Stimulated activated CD4-positive, alpha-beta T cell treated with anti-CD3 and anti-CD28 coated beads, Interleukin-15, amount 100 ng/mL, for 1 hour (primary cell): ENCODE measurements at places on chromosomes 6 and 20.
A peak's percentile ranks its signal among the peaks of the same experiment; 100 is the strongest.

GRCh38 chr6:10529231-10529801 lies 8.2 kb downstream of the GCNT2 start:
- DNase-seq: no peak

- no peak for DNase-seq
Observed at GRCh38 chr6:43827898-43828297, 57.9 kb downstream of the VEGFA start.

DNA sequence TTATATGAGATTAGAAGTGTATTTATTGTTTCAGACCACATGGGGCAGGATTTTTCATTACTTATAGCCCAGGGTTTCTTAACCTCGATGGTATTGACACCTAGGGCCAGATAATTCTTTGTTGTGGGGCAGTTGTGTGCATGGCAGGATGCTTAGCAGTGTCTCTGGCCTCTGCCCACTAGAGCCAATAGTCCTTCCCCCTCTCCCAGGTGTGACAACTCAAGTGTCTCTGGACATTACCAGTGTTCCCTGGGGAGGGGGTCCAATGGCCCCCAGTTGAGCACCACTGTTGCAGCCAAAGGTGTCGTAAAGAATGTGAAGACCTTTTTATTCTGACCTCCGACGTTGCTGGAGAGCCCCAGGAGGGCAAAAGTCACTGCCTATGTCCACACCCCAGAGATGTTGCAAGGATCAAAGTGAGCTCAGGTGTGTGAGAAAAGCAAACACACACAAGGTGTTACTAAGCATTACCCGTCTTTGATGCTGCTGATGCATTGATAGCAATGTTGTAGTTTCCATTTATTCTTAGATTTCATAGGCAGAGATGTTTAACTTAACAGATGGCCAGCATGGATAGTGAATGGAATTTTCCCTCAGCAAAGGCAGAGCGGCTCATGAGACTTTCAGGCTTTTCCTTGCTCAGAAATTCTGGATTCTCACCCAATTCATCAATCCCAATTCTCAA lies 22.2 kb downstream of the BANF2 start:
- DNase-seq: no peak

DNA sequence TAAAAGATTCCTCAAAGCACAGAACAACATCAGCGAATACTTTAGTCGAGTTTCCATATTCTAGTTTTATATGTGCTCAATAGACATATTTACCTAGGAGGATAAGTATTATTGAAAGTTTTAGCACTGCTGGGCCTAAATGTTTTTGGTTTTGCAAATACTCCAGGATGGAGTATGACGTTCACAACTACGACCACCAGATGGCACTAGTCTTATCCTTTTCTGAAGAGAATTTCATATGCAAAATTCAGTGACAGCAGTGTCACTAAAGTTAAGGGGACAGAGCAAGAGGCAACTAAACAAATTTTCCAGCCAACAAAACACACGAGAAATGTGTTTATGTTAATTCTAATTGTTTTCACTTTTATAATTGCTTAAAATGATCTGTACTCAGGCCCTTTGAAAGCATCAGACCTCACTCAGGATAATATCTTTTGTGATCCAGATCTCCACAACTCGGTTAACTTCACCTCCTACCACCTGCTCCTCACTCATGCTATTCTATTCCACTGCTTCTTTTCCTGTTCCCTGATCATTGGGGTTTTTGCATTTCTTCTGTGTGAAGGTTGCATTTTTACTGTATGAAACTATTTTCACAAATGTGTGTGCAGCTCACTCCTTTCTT lies 220.8 kb downstream of the TRDN start:
- DNase-seq: no peak

GRCh38 chr20:17427638-17428037 lies 103.5 kb downstream of the BFSP1 start:
- DNase-seq: no peak

DNA sequence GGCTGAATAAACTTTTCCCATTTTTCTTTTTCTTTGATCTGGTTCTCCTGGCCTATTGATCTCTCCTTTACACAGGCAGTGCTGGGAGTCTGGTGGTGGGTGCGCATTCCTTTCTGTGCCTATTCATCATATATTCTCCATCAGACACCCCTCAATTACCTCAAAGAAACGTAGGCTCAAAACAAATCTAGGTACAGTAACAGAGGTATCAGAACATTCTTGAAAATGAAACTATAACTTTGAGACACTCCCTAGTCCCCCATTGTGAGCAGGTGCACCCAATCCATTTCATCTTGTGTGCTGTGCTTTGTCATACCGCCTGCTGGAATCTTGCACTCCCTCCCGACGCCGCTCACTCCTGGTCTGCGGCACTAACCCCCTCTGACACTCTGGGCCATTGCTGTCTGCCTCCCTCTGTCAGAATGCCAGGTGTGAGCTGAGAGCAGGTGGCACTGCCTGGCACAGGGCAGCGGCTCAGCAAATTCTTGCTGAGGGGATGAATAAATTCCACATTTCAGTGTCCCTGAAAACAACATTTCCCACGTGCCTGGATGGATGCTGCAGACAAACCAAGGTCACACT lies 303.4 kb upstream of the EXOC2 start:
- DNase-seq: no peak

GRCh38 chr6:168393126-168393870 lies 47.7 kb upstream of the SMOC2 start:
- no peak for DNase-seq

- DNase-seq: no peak
Observed at GRCh38 chr6:39941138-39941537, 6.9 kb upstream of the MOCS1 start.

- no peak for DNase-seq
Observed at GRCh38 chr20:51899674-51900073, 97.4 kb upstream of the SALL4 start.

DNA sequence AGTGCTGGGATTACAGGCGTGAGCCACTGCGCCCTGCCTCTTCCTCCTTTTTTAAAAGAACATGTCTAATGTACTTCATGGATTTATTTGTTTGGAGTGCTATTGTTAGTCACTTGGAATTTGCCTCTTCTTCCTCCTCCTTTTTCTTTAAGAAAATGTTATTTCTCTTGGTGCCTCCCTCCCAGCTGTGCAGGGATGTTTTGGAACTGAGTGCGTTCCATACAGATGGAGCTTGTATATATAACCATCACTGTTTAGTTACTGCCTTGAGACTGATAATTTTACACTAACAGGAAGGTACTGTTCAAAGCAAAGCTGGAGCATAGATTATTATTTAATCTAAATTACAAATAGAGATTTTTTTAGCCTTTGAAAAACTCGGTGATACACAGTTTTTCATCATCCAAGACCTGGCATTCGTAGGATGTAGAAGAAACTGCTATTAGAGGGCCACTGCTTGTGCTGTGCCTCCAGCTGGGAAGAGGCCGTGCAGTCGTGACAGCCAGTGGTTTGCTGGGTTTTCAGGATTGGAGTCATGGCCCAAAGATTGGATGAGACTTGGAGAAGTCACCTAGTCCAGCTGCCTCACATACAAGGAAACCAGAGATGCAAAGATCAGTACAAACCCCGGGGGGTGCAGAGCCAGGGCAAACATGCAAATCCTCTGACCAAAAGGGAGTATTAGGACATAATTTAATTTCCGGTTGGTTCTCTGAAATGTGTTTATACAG lies 123.1 kb downstream of the PLEKHG1 start:
- DNase-seq: no peak

- peak; percentile 21 for DNase-seq
Observed at GRCh38 chr6:97186416-97186999, 96.5 kb downstream of the MMS22L start.

DNA sequence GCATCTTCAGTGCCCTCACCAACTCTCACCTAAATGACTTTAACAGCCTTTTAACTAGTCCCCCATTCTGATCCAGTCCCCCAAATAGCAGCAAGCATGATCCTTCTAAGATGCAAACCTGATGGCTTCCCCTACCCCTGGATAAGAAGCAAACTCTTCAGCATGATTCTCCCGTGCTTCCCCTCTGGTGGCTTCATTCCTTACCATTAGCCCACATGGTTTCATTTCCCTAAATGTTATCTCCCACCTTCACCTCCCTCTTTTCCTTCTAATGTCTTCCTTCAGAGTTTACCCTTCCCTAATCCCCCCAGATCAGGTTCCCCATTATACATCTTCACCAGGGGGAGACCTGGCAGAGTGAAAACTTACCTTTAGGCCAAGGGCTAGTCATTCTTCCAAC lies 4.0 kb upstream of the RAB5IF start:
- DNase-seq: no peak

- no peak for DNase-seq
Observed at GRCh38 chr6:122347280-122347679, 52.2 kb upstream of the HSF2 start.

DNA sequence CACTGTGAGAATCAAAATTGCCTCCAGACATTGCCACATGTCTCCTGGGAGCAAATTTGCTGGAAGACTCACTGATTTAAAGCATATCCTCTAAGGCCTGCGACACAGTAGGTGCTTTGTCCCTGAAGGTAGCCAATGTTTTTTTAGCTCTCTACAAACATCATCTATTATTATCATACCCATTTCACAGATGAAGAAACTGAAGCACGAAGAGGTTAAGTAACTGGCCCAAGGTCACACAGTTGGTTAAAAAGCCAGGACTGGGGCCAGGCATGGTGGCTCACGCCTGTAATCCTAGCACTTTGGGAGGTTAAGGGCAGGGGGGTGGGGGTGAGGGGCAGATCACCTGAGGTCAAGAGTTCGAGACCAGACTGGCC lies 12.4 kb downstream of the SLC13A3 start:
- no peak for DNase-seq

DNA sequence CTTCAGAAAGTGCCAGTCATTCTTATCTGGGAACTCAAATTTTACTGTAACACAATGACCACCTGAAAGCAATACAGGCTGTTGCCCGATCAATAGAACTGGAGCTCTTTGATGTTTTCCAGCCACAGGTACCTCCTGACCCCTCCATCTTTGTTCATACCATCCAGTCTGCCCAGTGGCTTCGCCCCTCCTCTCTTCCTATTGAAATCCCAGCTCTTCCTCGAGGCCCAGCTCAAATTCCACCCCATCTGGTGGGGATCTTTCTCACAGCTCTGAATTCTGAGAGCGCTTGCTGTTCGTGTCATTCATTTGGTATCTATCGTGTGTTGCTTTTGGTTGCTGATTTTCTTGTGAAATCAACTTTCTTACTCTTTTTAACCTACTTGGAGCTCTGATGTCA lies 87.9 kb upstream of the CNKSR3 start:
- no peak for DNase-seq

GRCh38 chr6:71510856-71511255 lies 222.2 kb downstream of the OGFRL1 start:
- DNase-seq: no peak

GRCh38 chr6:32838114-32838958 lies at the start of gene TAP2:
TSS of gene TAP2 (minus strand) at chr6:32838739. CDS start at chr6:32838233, 506 bp downstream.
- peak; percentile 97 for DNase-seq
